Osteocyte (in vitro differentiated cells): ENCODE measurements at places on chromosomes 6 and 20. TPM values are rescaled to one million over a fixed set of nuclear protein-coding genes. Genes with fewer than 3 reads are reported as not detected.

DNA sequence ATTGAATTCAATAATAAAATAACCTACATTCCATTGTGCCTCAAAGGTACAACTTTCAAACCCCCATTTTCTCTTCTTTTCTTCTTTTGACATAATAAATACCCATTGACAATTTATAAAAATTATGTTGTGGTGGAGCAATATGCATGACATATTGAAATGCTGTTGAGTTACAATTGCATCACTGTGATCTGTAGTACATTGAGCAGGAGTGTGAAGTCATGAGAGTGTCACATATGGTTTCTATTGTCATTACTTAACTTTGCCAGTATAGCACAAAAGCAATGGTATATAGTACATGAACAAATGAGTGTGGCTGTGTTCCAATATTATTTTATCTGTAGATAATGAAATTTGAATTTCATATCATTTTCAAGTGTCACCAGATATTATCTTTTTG lies 441.3 kb downstream of the GJA1 start:
- peaks cover 24% of the 10 kb centered on the region for H3K4me1 ChIP-seq
- no peak overlapping the region for H3K27ac ChIP-seq
- no peak for DNase-seq
- peaks cover 4% of the 10 kb centered on the region for H3K36me3 ChIP-seq

DNA sequence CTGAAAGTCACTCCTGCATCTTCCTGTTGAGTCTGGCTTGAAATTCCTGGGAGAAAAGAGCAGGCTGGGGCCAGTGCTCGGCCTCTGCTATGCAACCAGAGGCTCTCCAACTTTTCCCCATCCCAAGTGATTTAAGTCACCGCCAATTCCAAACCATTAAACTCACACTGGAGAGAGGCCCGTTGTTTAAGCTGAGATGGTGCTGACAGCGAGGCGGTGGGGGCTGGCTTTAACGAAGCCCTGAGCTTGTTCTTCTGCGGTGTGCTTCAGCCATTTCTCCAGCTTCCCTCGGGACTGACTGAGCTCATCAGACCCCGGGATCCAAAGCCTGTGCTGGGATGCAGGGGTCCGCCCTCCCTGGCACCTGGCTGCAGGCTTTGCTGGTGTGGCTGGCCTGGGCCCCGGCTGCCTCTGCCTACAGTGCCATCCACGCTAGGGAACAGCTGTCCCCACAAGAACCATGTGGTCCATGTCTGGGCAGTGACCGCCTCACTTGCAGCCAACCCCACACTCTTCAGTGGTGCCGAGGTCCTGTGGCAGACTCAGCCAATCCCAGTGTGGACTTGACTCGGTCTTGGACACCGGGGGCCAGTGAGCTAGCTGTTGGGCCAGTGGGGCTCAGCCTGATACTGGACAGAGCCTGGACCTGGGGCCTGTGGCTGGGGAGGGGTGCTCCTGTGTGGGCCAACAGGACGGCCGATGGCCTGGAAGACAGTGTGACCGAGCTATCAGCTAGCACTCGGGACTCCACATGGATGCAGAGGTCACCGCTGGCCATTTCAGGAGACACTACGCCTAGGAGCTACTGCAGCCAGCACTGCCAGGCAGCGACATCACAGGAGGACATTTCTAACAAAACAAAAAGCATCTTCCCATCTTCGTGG lies 21.2 kb downstream of the RAMACL start:
- peaks cover 22% of the 10 kb centered on the region for H3K36me3 ChIP-seq
- peak overlapping the region; percentile 56 for H3K27ac ChIP-seq
- H3K4me3 ChIP-seq, result no peak overlapping the region
- H3K4me1 ChIP-seq, result peaks cover 22% of the 10 kb centered on the region
- no peak for DNase-seq
- no peaks in the 10 kb centered on the region for H3K27me3 ChIP-seq

DNA sequence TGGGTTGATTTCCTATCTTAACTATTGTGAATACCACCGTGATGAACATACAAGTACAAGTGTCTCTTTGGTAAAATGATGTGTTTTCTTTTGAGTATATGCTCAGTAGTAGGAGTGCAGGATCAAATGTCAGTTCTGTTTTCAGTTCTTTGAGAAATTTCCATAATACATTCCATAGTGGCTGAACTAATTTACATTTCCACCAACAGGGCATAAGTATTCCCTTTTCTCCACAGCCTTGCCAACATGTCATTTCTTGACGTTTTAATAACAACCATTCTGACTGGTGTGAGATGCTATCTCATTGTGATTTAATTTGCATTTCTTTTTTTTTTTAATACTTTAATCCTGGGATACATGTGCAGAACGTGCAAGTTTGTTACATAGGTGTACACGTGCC lies 268.8 kb downstream of the CENPW start:
- no peak overlapping the region for H3K4me3 ChIP-seq
- no peaks in the 10 kb centered on the region for H3K36me3 ChIP-seq
- DNase-seq, result no peak
- H3K27ac ChIP-seq, result no peak overlapping the region

- peaks cover 63% of the 10 kb centered on the region for H3K27me3 ChIP-seq
- H3K4me1 ChIP-seq, result no peaks in the 10 kb centered on the region
- no peak overlapping the region for H3K27ac ChIP-seq
- peak; percentile 30 for DNase-seq
- H3K36me3 ChIP-seq, result no peaks in the 10 kb centered on the region
- H3K4me3 ChIP-seq, result no peak overlapping the region
Observed at GRCh38 chr20:46111028-46111835, 6.9 kb upstream of the CD40 start.

DNA sequence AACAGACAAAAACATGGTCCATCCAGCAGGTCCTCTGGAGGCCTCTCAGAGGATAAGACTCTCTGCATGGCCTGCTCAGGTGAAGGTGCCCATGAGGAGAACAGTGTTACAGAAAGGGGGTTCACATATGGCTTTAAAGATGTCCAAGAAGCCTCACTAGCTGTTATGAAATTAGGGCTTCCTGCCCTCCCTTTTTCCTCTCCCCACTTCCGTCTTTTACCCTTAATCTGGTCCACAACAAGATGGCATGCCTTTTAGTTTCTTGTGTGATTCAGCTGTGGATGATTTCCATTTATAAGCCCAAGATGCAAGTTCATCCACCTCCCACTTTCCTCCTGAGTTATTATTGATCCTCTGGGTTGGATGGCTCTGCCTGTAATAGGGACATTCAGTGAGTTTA lies 14.0 kb downstream of the GCNT2 start:
- no peak for DNase-seq
- no peaks in the 10 kb centered on the region for H3K36me3 ChIP-seq
- H3K4me1 ChIP-seq, result no peaks in the 10 kb centered on the region
- H3K27ac ChIP-seq, result no peak overlapping the region

PRKN gene
- total RNA-seq, result 12.7 and 13.4 TPM in 2 replicates
